ENCODE measurements at places on chromosomes 7 and 10. TPM values are rescaled to one million over a fixed set of nuclear protein-coding genes. Genes with fewer than 3 reads are reported as not detected.
A peak's percentile ranks its signal among the peaks of the same experiment; 100 is the strongest.

Gene STRA8
- not detected for total RNA-seq

Gene UPK3B
- total RNA-seq, result 2.2 TPM

- DNase-seq, result no peak
Measured at GRCh38 chr10:122257041-122257440, 14.1 kb upstream of the BTBD16 start.

GRCh38 chr7:139118234-139118804 is 8.8 kb upstream of the ZC3HAV1 start:
- DNase-seq, result no peak

GRCh38 chr7:20776942-20777341 is 9.7 kb downstream of the SP8 start:
- no peak for DNase-seq

- DNase-seq, result peak; percentile 93
Measured at GRCh38 chr10:80158598-80159127, 26.1 kb downstream of the PLAC9 start.

DNA sequence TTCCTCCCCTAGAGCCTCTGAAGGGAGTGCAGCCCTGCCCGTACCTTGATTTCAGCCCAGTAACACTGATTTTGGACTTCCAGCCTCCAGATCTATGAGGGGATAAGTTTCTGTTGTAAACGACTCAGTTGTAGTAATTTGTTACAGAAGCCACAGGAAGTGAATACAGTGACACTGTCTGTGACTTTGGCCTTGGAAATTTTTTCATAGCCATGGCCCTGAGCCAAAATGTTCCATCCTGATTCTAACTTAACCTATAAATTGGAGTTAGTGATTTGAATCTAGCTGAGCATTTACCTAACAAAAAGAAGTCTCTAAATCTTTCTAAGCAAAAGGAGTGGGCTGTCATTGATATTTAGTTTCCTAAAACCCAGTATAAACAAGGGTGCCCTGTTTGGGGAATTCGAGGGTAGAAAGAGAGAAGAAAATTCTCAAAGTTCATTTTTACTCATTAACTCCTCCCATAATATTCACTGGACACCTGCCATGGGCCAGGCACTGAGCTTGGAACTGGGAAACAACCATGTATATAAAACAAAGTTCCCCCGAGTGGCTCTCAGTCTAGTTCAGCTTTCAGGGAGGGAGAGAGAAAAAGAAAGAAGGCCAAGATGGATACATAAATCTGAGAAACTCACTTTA is 162.3 kb downstream of the SKIDA1 start:
- no peak for DNase-seq

Data from tongue (tissue), 3 donors.